ENCODE measurements at places on chromosomes 2 and 18.
A peak's percentile ranks its signal among the peaks of the same experiment; 100 is the strongest.

DNA sequence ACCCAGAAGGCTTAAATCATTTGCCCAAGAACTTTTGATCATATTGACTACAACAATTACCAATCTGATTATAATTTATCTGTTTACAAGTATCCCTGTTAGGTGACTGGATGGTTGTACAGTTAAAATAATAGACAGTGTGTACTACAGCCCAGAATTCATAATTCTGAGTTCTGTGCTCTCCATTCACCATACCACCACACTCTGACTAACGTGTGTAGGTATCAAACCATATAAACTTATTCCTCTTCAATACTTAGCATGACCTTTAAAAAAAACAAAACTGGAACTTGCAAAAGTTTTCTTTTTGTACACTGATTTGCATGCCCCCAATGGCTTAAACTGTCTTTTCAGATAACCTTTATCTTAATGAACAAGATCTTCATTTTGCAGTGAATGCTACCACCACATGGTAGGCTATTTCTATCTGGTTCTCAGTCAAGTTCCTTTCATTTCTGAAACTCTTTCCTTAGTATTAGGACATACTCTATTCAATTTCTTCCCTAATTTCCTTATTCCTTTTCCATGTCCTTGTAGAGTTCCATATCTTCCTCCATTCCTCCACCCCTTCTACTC, 50.9 kb downstream of the SOS1 start:
- no peak for DNase-seq

DNA sequence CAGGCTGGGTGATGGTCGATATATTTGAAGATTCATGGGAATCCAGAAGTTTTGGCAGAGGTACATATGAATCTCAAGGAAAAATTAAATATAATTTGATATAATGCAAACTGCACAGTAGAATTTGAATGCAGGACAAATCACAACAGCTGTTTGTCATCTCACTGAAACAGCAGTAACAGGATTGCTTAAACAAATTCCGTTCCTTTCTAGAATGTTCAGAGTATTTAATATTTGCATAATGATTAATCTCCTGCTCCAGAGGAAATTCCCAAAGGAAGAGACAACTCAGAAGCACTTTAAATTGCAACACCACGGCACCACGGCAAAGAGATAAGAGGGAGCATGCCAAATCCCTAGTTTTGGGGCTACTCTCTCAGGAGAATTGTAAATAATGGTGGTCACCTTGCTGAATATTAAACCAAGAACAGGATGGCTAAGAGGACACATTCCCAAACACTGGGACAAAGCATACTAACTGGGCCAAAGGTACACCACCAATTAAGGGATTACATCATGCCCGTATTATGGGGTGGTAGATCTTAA, 67.8 kb upstream of the MAP4K3 start:
- peak; percentile 38 for DNase-seq

- no peak for DNase-seq
Observed at GRCh38 chr2:240343548-240343947, 91.9 kb upstream of the GPC1 start.

DNA sequence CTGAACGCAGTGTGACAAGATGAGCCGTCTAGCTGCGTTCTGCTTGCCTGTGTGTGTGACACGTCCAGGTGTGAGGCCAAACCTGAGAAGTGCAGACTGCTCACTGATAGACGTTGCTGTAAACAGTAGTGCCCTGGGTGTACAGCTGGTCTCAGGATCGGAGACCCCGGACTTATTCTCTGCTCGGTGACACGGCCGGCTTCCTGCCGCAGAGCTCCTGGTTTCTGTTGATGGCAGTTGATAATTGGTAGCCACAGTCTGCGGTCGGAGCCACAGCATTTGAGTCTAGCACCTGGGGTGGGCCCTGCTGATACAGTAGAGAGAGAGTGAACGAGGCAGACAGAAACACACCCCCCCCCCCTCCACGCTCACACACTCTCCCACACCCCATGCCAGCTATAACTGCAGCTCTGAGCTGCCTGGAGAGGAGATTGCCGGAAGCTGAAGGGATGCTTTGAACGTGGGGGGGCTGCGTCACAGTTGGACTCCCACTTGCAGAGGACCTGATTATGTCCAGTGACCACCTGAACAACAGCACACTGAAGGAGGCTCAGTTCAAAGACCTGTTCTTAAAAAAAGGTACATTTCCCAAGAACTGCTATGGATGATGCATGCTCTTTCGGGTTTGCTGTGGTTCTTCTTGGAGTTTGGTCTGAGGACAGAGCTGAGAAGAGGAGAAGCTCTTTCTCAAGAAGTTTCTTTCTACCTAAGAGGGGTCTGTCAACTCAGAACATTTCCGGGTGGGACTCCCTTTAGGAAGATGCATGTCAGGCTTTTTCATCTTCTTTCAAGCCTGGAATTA, 114.0 kb downstream of the FAM210A start:
- DNase-seq, result no peak

- no peak for DNase-seq
Observed at GRCh38 chr2:160208655-160209515, 8.8 kb upstream of the ITGB6 start.
